Fibroblast of upper back skin (primary cell): ENCODE measurements at places on chromosomes 4 and X.

DNA sequence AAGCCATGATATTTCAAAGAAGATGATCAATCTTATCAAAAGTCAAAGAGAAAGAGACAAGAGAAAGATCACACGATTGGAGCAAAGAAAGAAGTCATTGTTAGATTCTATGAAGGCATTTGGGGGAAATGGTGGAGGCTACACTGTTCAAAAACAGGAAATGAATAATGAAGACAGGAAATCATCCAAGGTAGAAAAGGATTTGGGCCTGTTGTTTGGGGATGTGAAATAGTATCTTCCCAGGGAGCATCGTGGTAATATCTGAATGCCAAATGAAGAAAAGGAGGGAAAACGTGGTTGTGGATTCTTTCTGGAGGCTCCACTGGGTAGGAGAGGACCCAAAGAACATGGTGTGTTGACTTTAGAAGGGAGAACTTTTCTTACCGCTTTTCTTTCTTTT, 482.4 kb downstream of the NLGN4X start:
- DNase-seq: no peak

GRCh38 chr4:10688846-10689245, 4.3 kb upstream of the CLNK start:
- no peak for DNase-seq

- DNase-seq: no peak
These were observed 5.7 kb downstream of the MSX1 start for GRCh38 chr4:4864940-4865704.

GRCh38 chr4:40199999-40200874, 3.4 kb downstream of the RHOH start:
- peak; percentile 48 for DNase-seq

DNA sequence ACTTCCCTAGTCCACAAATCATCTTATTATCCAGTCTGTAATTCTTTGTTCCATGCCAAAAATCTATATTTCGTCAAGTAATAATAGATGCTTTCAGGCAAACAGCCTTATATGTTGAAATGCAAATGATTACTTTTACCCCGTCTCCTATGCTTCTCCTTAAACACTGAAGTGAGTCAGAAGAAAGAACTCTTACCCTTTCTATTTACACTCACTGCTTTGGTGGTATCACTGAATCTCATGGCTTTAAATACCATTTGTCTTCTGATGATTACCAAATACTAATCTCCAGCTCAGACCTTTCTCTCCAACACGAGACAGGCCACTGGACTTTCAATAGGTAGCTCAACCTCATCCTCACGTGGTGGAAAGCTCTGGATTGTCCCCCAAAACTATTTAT, 558.1 kb downstream of the IL1RAPL1 start:
- peak; percentile 0 for DNase-seq

- DNase-seq: no peak
These were observed 76.9 kb downstream of the PAQR3 start for GRCh38 chr4:78862314-78862737.

DNA sequence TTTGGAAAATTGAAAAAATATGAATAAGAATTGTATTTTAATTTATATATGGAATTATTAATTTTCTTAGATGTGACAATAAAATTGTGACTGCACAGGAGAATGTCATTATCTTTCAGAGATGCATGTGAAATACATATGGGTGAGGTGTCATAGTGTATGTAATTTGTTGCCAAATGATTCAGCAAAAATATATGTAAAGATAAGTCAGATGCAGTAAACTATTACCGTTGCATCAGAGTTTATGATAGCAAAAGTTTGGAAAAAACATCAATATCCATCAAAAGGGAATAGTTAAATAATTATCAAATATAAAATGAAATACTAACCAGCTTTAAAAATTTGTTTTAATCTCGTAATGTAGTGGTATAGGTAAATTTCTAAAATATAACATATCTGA, 10.4 kb upstream of the SLC7A11 start:
- no peak for DNase-seq

DNA sequence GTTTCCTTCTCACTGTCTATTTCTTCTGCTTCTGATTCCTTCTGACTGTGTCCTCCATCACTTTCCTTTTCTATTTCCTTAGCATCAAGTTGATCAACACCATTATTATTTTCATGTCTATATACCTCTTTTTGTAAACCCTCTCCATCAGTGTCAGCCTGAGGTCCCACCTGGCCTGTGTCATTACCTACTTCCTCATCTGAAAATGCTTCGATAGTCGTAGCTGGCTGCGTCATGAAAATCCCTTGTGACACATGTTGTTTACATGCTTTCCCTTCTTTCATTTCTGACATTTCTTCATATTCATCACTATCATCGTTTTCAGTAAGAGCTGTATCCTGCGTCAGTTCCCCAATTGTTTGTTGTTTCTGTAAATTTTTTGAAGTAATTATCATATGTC, 39.6 kb downstream of the RPGR start:
- DNase-seq: no peak

DNA sequence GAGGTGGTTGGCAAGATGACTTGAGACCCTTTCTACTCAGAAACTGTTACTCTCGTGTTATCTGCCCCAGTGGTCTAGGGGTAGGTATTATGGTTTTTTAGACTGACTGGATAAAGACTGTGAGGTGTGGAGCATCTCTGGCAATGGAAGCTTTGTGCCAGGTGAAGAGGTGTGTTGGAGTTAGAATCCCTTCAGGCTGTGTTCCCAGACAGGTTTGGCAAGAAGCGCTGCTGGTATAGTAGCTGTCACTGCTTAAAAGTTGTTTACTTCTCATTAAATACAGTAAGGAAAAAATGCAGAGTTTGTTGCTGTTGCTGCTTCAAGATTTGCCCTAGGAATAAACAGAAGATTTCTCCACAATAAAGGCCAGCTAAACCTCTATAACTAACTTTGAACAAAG, 35.3 kb downstream of the AREG start:
- no peak for DNase-seq
